ENCODE measurements at places on chromosomes 3 and 15.

GRCh38 chr15:88756921-88757320, 46.3 kb upstream of the ACAN start:
- DNase-seq: no peak

- no peak for DNase-seq
Measured at GRCh38 chr3:70806556-70806955, 494.1 kb upstream of the MDFIC2 start.

GRCh38 chr3:30299674-30300385, 306.6 kb upstream of the TGFBR2 start:
- DNase-seq: no peak

GRCh38 chr3:5186858-5187155, 700 bp upstream of the EDEM1 start:
- no peak for DNase-seq

DNA sequence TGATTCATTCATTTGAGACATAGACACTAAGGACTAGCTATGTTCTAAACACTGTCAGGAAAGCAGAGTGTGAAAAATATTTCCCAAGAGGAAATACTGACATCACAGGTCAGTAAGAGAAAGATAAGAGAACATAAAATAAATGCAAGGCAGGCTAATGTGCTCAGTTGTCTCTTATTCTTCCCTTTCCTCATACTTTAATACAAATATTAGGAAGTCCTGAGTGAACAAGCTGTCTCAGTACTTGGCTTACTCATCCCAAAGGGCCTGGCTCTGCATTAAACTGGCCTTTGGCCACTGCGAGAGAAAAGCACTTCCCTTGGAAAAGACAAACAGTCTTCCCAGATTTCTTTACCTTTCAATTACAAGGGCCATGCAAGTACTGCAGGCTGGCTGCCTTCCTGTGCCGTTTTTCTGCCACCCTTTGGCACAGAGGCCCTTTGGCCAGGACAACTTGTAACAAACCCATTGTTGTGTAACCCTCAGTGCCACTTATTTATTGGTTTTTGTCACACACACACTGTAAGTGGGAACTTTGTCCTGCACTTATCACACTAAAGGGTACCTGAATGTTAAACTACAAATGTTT, 31.7 kb downstream of the EDC3 start:
- DNase-seq: peak; percentile 56
